ENCODE measurements at places on chromosomes 16 and 17.

GRCh38 chr17:82244413-82245133 lies 15.7 kb downstream of the SLC16A3 start:
- no peak for DNase-seq

DNA sequence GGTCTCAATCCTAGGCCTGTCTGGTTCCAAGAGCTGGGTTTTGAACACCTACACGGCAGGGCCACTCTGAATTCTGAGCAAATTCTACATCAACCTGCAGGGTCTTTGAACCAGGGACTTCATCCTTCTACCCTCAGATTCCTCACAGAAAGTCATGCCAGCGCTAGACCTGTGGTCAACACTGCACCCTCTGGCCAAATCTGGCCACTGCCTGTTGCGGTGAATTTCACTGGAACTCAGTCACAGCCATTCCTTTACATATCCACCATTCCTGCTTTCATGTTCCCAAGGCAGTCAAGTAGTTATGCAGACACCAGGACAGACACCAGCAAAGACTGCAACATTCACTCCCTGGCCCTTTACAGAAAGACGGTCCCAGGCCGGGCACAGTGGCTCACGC lies 144.6 kb downstream of the C16orf95 start:
- DNase-seq: no peak

DNA sequence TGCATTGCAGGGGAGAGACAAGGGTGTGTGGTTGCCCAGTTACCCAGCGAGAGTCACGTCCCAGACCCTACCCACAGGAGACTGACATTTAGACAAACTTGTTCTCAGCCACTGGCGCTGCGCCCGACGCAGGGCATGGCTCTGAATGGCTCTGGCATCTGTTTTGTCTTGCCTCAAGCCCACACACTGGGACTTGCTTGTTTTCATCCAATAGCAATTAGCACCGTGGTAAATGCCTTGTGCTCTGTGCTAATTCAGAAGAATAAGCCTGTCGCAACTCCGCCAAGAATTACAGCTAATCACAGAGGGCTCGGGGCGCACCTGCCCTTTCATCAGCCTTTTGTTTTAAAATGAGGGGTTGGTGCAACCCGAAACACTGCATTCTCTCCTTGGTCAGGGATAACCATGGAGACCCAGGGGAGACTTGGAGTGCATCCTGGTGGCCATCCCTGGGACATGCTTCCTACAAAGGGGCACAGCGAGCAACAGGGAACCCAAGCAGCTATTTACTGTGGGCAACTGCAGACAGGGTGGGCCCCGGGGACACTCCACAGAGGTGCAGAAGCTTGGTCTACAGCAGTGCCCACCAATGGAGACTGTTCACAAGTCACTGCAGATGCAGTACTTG lies 220.6 kb upstream of the ZFHX3 start:
- DNase-seq: no peak

DNA sequence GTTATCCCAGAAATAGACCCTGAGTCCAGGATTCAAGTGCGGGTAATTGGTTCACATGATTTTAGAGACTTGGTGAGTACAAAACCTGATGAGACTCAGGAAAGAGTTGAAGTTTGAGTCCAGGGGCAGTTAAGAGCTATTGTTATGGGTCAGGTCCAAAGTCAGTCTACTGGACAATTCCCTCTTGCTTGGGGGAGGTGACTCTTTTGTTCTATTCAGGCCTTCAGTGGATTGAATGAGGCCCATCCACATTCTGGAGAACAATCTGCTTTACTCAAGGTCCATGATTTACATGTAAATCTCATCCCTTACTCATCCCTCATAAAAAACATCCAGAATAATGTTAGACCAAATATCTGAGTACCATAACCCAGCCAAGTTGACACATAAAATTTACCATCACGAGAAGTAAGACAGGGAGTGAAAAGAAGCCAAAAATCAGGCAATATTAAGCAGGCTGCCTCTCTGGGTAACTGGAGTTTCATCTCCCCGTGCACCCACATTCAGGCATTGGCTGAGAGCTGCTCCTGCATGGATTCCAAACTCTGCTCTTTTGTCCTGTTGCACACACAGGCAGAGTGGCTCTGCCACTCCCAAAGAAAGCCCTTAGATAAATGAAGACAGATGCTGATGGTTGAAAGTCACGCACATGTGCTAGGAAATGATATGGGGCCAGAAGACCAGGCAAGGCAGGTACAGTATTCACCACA lies 156.0 kb upstream of the SALL1 start:
- no peak for DNase-seq

DNA sequence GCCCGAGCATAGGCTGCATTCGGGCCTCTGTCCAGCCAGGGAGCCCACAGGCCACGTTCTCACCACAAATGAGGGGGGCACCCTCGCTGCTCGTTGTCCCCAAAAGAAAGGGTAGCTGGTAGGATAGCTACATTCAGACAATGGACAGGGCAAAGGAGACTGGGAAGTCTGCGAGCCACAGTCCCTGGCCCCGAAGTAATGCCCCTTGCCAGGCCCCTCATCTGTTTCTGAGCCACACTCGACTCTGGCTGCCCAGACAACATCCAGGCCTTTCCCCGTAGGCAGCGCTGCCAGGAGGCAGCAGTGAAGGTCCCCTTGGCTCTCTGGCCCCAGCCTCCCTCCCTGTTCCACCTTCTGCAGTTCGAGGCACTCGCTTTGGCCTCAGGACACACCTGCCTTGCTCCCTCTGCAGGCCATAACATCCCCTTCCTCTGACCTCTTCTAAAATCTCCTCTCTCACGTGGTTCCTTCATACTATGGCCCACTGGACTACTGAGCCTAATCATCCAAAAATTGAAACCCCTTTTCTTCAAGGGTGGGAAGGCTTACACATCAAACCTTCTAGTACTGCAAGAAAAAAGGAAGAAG lies 12.2 kb downstream of the AIPL1 start:
- no peak for DNase-seq

- no peak for DNase-seq
These were observed 871.3 kb upstream of the CDH8 start for GRCh38 chr16:62907562-62907961.

DNA sequence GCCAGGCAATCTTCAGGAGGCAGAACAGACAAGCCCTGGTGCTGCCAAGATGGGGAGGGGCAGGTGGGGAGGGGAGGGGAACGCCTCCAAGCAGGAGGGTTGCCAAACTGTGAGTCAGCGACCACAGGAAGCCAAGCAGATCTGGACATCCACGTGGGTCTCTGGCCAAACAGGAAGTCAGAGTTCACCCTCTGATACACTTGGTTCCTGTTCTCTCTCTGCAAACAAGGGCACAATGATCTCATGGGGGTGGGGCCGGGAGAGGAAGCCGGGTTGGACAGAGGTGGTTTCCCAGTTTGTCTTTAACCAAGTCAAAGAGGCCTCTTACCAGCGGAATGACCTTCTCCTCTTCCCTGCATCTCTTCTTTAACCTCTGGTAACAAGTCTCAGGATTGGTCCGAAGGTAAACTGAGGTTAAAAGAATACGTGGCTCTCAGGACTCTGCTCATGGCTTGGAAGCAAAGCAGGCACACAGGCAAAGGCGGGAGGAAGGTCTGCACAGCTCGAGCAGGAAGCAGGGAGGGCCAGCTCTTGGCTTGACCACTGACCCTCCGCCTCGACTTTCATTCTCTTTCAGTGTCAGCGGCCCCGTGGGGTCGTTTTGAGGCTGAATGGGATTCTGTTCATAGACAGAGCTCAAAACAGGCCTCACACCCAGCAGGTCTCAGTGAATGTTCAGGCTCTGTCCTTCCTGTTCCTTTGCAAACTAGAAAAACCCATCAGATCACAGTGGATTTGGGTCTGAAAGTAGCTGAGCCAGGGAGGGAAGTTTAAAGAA lies 32.9 kb downstream of the TK2 start:
- DNase-seq: no peak

- no peak for DNase-seq
These were observed 286.6 kb downstream of the SOX9 start for GRCh38 chr17:72407336-72407909.

DNA sequence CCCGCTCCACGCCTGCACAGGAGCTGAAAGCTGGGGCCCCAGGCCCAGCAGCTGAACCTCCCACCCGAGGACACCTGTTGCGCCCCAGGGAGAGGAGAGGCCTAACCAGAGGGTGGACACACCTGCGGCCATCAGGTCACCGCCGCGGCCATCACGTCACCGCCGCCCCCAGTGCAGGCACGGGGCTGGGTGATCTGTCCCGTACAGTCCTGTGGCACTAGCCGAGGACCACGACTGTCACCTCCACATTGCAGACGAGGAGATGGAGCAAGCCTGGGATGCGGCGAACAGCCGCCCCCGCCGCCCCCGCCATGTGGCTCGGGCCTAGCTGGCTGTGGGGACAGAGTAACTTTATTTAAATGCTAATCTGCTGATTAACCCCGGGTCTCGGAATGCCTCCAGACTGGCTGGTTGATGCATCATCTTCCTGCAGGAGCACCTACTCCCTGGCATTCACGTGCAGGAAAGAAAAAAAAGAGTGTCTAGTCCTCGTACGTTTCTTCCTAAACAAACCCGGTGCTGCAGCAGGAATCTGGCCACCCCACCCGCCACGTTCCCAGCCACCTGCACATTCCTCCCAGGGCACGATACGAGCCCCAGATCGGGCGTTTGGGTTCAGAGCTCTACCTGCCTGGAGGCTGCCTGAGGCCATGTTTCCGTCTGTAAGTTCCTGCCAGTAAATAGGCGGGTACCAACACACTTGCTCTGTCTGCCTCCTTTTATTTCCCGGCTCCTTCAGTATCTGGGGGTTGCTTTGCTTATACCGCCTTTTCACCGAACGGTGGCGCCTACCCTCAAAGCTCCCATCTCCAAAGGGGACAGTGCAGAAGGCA lies 29.9 kb downstream of the PIEZO1 start:
- no peak for DNase-seq

DNA sequence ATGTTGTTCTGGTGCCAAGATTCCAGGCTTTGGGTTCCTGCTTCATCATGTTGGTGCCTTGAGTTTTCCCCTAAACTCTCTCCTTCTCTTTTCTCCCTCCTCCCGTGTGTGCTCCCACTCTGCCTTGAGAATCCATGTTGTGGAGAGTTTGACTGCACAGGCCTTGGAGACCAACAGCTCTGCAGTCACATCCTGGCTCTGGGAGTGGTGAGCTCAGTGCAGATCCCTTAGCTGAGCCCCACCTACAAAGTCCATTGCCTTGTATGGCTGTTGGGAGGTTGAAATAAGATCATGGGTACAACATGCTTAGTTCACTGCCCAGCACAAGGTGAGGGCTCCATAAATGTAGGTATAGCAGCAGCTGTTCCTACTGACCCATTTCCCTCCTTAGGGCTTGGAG lies 85.9 kb downstream of the IRX3 start:
- no peak for DNase-seq

GRCh38 chr16:56771558-56772279 lies 41.8 kb downstream of the NUP93 start:
- DNase-seq: no peak

GRCh38 chr16:9316008-9316407 lies 224.6 kb downstream of the HAPSTR1 start:
- DNase-seq: no peak

GRCh38 chr16:1045310-1045992 lies 27.1 kb upstream of the SSTR5 start:
- no peak for DNase-seq

DNA sequence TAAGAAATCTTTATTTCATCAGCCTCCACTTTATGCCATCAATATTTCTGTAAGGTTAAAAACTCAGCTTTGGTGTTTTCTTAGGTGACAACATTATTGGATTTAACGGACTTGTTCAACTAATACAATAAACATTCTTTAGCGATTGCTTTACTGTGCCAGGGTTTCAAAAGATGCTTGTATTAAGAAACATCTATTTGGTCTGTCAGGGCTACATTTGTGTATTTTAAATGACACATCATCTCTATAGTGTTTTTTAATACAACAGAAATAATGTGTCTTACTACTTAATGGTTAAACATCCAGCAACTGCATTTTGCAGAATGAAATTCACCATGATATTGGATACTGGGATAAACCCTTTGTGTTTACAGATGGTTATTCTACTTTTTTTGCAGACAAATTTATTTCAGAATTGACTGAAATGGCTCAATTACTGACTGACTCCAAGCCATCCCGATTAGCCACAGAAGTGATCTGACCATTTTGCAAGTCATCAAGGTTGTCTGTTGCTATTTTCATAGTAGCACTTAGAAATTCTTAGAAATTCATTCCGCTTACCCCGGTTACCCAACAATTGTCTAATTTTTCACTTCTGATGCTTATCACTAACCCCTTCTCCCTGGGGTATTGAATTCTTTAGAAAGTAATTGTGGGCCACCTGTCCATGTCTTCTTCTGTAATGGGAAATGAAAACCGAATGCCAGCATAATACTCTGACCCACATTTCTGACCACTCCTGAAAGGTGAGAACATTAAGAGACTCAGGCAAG lies 63.7 kb downstream of the HS3ST3A1 start:
- no peak for DNase-seq

- DNase-seq: no peak
These were observed 11.2 kb downstream of the DOC2B start for GRCh38 chr17:170130-170670.

DNA sequence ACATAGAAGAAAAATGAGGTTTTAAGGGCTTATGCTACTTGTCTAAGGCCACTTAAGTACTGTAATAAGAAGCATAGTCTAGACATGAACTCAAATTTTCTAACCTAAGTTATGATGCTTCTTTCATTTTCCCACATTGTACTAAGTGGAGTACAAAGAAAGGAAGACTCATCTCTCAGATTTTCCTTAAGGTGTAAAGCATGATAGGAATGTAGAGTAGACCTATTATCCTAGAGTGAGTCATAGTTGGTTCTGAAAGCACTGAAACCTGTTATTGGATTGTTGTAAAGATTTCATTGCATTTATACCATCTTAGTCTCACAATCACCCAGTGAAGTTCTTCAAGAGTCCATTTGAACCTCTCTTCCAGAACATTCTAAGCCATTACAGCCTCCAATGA lies 343.8 kb downstream of the TOX3 start:
- no peak for DNase-seq

DNA sequence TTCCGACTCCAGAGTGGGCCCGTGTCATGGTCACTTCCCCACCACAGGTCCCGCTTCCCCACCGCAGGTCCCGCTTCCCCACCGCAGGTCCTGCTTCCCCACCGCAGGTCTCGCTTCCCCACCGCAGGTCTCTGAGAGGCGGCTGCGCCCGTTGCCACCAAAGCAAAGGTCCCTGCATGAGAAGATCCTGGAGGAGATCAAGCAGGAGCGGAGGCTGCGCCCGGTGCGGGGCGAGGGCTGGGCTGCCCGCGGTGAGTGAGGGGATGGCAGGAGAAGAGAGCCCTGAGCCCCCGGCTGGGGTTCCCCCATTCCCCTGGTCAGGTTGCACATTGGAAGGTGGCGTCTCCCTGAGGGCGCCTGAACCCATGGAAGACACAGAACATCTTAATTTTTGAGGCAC lies 17.4 kb upstream of the TCF25 start:
- no peak for DNase-seq

- no peak for DNase-seq
These were observed 43.4 kb upstream of the CRHR1 start for GRCh38 chr17:45740553-45741330.

All from progenitor cell of endocrine pancreas (in vitro differentiated cells).